ENCODE measurements at places on chromosomes 5 and 9.

GRCh38 chr5:181160152-181160754 lies 12.9 kb downstream of the OR2V2 start:
- peaks cover 5% of the 10 kb centered on the region for H3K4me1 ChIP-seq
- H3K27ac ChIP-seq: no peak overlapping the region
- H3K27me3 ChIP-seq: no peaks in the 10 kb centered on the region
- DNase-seq: no peak
- no peaks in the 10 kb centered on the region for H3K36me3 ChIP-seq

DNA sequence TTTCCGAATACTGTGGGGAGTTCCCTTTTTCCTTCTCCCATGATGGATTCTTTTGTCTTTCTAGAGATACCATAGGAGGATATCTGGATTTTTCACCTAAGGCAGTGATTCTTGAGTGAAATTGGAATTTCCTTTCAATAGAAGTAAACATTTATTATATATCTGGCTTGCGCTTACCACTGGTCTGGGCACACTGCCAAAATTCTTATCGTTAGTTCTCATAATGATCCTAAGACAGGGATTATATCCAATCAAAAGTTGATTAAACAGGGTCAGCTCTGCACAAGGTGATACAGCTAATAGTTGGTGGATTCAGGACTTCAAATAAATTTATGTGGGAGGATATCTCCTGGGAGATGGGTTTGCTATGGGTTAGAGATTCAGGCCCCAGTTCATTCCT lies 9.6 kb downstream of the TLE4 start:
- no peak for DNase-seq
- no peak overlapping the region for H3K27ac ChIP-seq
- H3K36me3 ChIP-seq: no peaks in the 10 kb centered on the region

- no peak overlapping the region for H3K27ac ChIP-seq
- DNase-seq: no peak
- no peaks in the 10 kb centered on the region for H3K4me1 ChIP-seq
- no peaks in the 10 kb centered on the region for H3K27me3 ChIP-seq
Measured at GRCh38 chr5:113546703-113547183, 33.2 kb downstream of the YTHDC2 start.

GRCh38 chr5:170269579-170269978 lies 28.0 kb downstream of the LCP2 start:
- no peak overlapping the region for H3K27ac ChIP-seq
- no peaks in the 10 kb centered on the region for H3K36me3 ChIP-seq
- no peaks in the 10 kb centered on the region for H3K27me3 ChIP-seq
- H3K4me1 ChIP-seq: peaks cover 3% of the 10 kb centered on the region
- H3K4me3 ChIP-seq: no peak overlapping the region
- no peak for DNase-seq

GRCh38 chr5:42912184-42912798 lies 100.6 kb upstream of the SELENOP start:
- no peaks in the 10 kb centered on the region for H3K36me3 ChIP-seq
- no peak overlapping the region for H3K4me3 ChIP-seq
- H3K27me3 ChIP-seq: peaks cover 6% of the 10 kb centered on the region
- no peak for DNase-seq

GRCh38 chr9:4674783-4675182 lies 4.6 kb upstream of the CDC37L1 start:
- no peaks in the 10 kb centered on the region for H3K36me3 ChIP-seq
- no peaks in the 10 kb centered on the region for H3K27me3 ChIP-seq
- H3K4me3 ChIP-seq: no peak overlapping the region
- no peak for DNase-seq

DNA sequence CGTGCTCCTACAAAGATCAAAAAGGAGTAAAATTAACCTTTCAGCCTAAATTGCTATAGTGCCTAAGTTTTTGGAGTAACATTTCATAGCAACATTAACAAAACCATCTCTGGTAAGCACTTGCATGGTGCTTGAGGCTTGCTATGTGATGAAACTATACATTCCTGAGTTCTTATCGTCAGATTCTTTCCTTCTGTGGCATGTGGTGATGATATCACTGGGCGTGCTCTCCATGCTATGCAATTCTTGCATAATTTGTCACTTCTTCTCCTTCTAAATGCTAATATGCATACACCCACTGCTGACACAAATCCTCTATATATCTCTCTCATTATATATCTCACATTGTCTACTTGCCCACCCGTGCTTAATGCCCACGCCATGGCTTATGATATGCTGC lies 2019.9 kb downstream of the MAT2B start:
- no peaks in the 10 kb centered on the region for H3K27me3 ChIP-seq
- no peak for DNase-seq
- H3K27ac ChIP-seq: no peak overlapping the region
- H3K4me1 ChIP-seq: no peaks in the 10 kb centered on the region
- no peak overlapping the region for H3K4me3 ChIP-seq
- H3K36me3 ChIP-seq: no peaks in the 10 kb centered on the region

- no peaks in the 10 kb centered on the region for H3K36me3 ChIP-seq
- no peaks in the 10 kb centered on the region for H3K27me3 ChIP-seq
- DNase-seq: no peak
- no peak overlapping the region for H3K4me3 ChIP-seq
Measured at GRCh38 chr5:14996997-14997396, 125.4 kb upstream of the ANKH start.

GRCh38 chr9:81871695-81872094 lies 56.5 kb upstream of the SPATA31D4 start:
- H3K27me3 ChIP-seq: no peaks in the 10 kb centered on the region
- no peak for DNase-seq
- H3K36me3 ChIP-seq: no peaks in the 10 kb centered on the region
- H3K4me1 ChIP-seq: no peaks in the 10 kb centered on the region

DNA sequence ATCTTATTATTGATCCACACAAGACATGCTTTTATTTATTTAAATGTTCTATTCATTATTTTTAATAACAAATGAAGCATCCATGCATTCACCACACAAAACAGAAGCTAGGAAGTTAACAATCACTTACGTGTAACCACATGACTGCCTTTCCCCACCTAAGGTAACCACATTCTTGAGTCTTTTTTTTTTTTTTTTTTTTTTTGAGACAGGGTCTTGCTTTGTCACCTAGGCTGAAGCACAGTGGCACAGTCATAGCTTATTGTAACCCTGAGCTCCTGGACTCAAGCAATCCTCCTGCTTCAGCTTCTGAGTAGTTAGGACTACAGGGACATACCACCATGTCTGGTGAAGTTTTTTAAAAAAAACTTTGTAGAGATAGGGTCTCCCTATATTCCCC lies 133.0 kb downstream of the DOCK2 start:
- H3K27me3 ChIP-seq: no peaks in the 10 kb centered on the region
- H3K36me3 ChIP-seq: no peaks in the 10 kb centered on the region
- no peak overlapping the region for H3K4me3 ChIP-seq
- no peak overlapping the region for H3K27ac ChIP-seq
- no peak for DNase-seq

DNA sequence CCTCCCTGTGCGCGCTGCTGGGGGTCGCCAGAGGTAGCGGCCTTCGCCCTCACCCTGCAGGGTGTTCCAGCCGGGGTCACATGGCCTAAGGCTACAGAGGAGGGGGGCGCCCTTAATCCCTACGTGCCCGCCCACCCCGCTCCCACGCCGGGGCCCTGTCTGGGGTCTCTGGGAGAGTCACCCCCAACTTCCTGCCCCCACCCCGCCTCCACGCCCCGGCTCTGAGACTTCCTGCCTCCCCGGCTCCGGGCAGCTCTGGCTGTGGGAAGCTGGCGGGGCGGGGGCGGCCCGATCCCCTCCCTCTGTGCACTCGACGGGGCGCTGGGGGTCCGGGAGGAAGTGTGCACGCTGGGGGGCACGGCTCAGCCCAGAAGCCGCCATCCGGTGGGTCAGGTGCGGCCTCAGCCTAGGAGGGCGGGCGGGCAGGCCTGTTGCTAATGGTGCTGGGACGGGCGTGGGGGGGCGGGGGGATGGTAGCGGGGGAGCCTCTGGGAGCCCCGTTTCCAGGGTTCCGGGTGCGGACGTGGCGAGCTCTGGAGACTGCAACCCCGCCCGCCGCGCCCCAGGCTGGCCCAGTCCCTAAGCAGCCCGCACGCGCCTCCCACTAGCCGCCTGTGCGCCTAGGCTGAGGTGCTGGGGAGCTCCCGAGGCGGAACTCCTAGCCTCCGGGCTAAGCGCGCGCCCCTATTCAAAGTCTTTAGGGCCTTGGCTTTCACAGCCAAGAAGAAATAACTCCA lies 61.6 kb downstream of the CXXC5 start:
- H3K4me3 ChIP-seq: peak overlapping the region; percentile 43
- H3K4me1 ChIP-seq: peaks cover 16% of the 10 kb centered on the region
- no peaks in the 10 kb centered on the region for H3K36me3 ChIP-seq
- no peak overlapping the region for H3K27ac ChIP-seq

DNA sequence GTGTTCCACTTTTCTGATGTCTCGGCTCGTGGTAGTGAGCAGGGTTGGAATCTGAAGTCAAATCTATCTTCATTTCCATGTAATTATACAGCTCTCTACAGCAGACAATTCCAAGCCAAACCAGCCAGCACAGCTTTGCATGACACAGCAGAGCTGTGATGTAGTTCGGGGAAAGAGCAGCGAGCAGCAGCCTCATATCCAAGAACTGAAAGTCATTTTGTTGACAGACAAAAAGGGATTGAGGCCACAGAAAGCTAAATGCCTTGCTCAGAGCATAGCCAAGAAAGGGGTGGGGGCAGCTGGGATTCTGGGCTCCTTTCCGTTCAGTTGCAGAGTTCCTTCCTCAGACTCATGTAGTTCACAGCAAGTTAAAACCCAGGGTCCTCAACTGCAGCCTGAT lies 32.1 kb downstream of the LCP2 start:
- H3K36me3 ChIP-seq: no peaks in the 10 kb centered on the region
- no peak for DNase-seq
- no peak overlapping the region for H3K4me3 ChIP-seq
- H3K27ac ChIP-seq: no peak overlapping the region
- H3K27me3 ChIP-seq: no peaks in the 10 kb centered on the region

DNA sequence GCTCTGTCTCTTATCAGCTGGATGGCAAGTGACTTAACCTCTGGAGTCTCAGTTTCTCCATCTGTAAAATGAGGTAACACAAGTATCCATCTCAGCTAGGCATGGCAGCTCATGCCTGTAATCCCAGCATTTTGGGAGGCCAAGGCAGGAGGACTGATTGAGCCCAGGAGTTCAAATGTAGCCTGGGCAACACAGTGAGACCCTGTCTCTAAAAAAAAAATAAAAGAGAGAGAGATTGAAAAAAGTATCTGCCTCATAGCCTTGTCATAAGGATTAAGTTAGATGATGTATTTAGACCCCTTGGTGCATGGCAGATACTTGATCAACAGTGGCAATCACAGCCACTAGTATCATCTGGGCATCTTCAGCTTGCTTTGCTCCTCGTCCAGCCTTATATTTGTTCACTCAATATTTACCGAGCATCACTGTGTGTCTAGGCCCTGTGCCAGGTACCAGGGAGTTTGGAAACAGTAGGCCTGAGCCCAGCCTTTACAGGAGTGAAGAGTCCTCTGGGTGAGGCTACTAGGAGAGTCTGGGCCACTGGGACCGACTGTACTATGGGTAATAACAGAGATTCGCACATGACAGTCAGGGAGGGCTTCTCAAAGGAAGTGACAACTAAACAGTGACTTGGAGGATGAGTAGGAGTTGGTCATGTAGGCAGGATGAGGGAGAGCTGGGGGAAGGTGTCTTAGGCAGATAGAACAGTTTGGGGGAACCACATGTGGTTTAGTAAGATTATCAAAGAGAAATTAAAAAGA lies 34.2 kb downstream of the CORO2A start:
- H3K27ac ChIP-seq: no peak overlapping the region
- H3K36me3 ChIP-seq: no peaks in the 10 kb centered on the region
- no peaks in the 10 kb centered on the region for H3K27me3 ChIP-seq

DNA sequence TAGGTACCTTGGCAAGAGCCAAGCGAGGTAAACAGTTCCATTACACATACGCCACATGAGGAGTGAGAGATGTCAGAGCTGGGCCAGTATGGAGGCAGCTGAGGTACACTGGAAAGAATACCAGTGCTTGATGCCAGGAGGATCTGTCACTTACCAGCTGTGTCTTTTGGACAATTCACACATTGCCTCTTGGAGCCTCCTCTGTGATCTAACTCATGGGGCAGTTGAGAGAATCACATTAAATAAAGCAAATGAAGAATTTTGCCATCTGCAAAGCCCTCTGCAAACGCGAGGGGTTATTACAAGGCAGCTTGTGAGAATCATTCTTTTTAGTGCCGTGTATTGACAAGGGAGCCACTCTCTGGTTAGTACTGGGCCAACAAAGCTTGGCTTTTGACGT lies 429.7 kb upstream of the KLF4 start:
- DNase-seq: no peak
- H3K4me1 ChIP-seq: 0 out of 2 replicates have a peak, but pooled peaks cover 2% of the 10 kb centered on the region
- H3K27ac ChIP-seq: no peak overlapping the region
- no peaks in the 10 kb centered on the region for H3K27me3 ChIP-seq
- no peaks in the 10 kb centered on the region for H3K36me3 ChIP-seq

DNA sequence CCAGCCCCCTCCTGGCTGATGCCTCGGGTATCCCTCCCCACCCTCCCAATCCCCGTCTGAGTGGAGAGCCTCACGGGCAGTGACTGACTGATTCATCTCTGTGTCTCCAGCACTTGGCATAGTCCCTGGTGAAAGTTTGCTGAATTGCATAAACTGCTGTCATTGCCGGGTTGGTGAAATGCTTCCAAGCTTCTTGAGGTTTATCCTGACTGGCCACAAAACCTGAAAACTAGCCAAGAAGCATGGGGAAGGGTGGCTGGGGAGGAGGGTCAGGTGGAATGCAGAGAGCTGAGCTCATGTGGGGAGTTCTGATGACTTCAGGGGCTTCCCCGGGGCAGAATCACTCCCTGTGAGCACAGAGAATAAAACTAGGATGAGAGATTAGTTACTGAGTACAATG lies 56.9 kb upstream of the GGTA1 start:
- H3K4me1 ChIP-seq: peaks cover 3% of the 10 kb centered on the region
- no peak overlapping the region for H3K27ac ChIP-seq
- H3K4me3 ChIP-seq: no peak overlapping the region
- DNase-seq: no peak

- H3K27ac ChIP-seq: no peak overlapping the region
- H3K4me3 ChIP-seq: no peak overlapping the region
- H3K36me3 ChIP-seq: peaks cover 7% of the 10 kb centered on the region
- DNase-seq: no peak
Measured at GRCh38 chr9:71690689-71691435, 77.5 kb downstream of the CEMIP2 start.

DNA sequence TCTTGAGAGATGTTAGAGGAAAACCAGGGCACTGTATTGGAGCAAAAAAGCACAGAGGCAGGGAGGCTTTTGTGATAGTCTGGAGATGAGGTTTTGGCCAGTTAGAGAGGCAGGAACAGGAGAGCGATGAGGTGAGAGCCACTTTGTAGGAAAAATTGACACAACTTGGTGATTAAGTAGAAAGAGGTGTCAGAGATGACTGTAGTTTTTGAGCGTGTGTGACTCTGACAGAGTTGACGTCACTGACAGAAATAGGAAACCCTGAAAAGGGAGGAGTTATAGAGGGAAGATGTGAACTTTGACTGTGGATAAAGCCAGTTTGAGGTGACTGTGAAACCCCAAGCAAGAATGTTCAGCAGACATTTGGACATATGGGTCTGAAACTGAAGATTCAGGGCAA lies 15.7 kb downstream of the NFX1 start:
- H3K4me3 ChIP-seq: no peak overlapping the region
- H3K27me3 ChIP-seq: no peaks in the 10 kb centered on the region
- H3K36me3 ChIP-seq: peaks cover 17% of the 10 kb centered on the region
